ENCODE measurements at places on chromosomes 12 and 14.

GRCh38 chr12:75116646-75117198 lies 92.9 kb downstream of the KCNC2 start:
- no peak for DNase-seq

- DNase-seq = no peak
Measured at GRCh38 chr14:38824706-38825105, 278.3 kb downstream of the SEC23A start.

GRCh38 chr12:33438851-33439586 lies 600 bp downstream of the SYT10 start:
- peak; percentile 9 for DNase-seq

- no peak for DNase-seq
Measured at GRCh38 chr12:124713041-124713435, 145.6 kb upstream of the NCOR2 start.
